Activated CD8-positive, alpha-beta T cell treated with anti-CD3 and anti-CD28 coated beads, Interleukin-2, amount 10 ng/mL, durations not matched to agents 7 days and 5 days (primary cell): ENCODE measurements at places on chromosomes 4 and X.

GRCh38 chr4:186722796-186723291 lies 812 bp downstream of the FAT1 start:
- DNase-seq = no peak

DNA sequence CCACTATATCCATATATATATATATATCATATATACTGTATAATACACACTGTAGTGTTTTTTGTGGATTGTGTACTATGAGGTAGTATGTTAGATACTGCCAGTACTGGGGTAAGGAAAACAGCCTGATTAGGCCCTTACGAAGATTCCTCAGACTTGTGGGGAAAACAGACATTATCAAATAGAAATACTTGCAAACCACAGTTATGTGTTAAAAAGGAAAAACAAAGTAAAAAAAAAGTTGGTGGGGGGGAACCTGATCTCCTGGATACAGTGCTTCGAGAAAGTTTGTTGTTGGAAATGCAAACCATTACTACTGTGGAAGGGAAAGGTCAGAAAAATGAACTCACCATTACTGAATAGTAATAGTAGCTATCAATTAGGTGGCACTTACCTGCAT lies 53.0 kb downstream of the PKD2 start:
- no peak for DNase-seq

- no peak for DNase-seq
Measured at GRCh38 chr4:131540256-131540655, 1608.8 kb upstream of the PCDH10 start.

- no peak for DNase-seq
Measured at GRCh38 chr4:127648061-127648460, 15.3 kb downstream of the INTU start.

- no peak for DNase-seq
Measured at GRCh38 chrX:102712216-102712966, at the start of gene GPRASP2. TSS of gene GPRASP2 (plus strand) at chrX:102712448. CDS start at chrX:102714870, 2,422 bp downstream.

DNA sequence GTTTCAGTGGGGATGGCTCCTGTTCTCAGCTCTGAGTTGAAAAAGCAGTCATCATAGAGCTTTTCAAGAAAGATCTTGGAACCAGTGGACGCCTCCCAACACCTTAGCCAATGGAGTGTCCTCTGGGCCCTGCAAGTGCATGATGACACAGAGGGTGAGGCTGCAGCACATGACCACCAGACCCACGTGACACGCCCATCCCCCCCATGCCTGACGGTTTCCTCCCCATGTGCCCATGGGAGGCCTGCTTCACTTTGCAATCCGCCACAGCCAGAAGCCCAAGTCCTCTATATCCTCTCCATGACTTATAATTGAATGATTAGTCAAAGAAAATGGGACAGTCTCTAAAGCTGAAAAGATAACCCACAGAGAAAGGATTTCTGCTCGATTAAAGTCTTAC lies 187.0 kb downstream of the AFAP1 start:
- DNase-seq = no peak

GRCh38 chr4:27081675-27082586 lies 221.3 kb downstream of the STIM2 start:
- no peak for DNase-seq

GRCh38 chr4:37717576-37717975 lies 31.4 kb upstream of the RELL1 start:
- DNase-seq = no peak

GRCh38 chr4:88458104-88458740 lies 1.3 kb downstream of the HERC5 start:
- DNase-seq = no peak

GRCh38 chr4:17577665-17578481 lies 875 bp downstream of the LAP3 start:
- peak; percentile 53 for DNase-seq

GRCh38 chrX:45138525-45138924 lies 62.2 kb downstream of the DIPK2B start:
- DNase-seq = no peak
